Activated CD4-positive, alpha-beta T cell treated with anti-CD3 and anti-CD28 coated beads for 24 hours (primary cell): ENCODE measurements at places on chromosomes 7 and 10.

DNA sequence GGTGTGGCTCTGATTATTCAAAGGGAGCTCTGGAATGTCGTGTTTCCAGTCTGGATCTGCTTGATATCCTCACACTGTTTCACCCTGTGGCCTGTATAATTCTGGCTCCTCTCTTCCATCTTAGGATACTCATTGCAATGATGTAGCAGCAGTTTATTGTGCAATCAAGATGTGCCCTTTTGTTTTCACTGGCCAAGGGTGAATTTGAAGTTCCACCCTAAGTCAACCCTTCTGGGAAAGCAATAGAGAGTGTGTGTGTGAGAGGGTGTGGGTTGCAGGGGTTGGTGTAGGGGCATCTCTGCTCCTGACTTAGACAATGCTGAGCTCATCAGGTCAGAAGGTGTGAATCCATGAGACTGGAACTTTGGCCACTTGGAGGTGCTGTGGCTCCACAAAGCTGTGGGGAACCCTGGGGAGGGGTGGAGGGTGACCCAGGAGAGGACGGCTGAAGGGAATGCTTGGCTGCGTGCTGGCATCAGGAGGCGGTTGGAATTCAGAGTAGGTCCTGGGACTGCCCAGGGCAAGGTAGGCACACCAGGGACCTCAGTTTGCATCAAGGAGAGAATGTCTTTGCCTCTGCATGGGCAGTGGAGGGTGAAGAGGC lies 118.0 kb upstream of the PRSS58 start:
- DNase-seq = no peak

- no peak for DNase-seq
Measured at GRCh38 chr10:107865691-107866090, 701.2 kb upstream of the SORCS1 start.

GRCh38 chr10:110772454-110773025 lies 99.2 kb upstream of the PDCD4 start:
- DNase-seq = no peak

- DNase-seq = no peak
Measured at GRCh38 chr7:106282390-106282789, 2.4 kb downstream of the NAMPT start.

GRCh38 chr10:50561816-50562215 lies 61.9 kb downstream of the SGMS1 start:
- no peak for DNase-seq

DNA sequence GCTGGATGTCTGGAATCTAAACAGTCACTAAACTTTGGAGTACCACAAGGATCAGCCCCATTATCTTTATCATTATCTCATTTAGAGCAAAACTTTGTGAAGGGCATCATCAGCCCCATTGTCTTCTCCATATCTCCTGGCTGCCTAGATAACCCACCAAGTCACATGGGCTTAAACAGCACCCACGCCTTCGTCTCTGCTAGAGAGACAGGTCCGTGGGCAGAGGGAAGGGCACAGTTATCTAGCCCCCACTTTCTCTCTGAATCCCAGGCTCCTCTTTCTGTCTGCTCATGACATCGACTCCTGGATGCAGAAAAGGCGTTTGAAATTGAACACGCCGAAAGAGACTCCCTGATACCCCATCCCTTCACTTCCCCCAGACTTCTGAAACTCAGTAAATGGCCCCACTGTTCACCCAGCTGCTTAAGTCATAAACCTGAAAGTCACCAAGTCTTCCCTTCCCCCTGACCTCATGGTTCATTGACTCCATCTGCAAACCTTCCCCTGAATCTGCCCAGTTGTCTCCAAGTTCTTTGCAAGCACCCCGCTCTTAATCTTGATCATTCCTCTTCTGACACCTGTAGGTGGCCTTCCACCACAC lies 20.9 kb upstream of the PARD3 start:
- DNase-seq = no peak

- no peak for DNase-seq
Measured at GRCh38 chr7:151271699-151272355, 23.3 kb upstream of the SMARCD3 start.

GRCh38 chr7:130794619-130794922 lies 60.6 kb upstream of the KLF14 start:
- no peak for DNase-seq

GRCh38 chr7:63071396-63071795 lies 927.3 kb upstream of the ZNF722 start:
- DNase-seq = no peak

- no peak for DNase-seq
Measured at GRCh38 chr7:50591098-50591479, 25.9 kb upstream of the DDC start.

DNA sequence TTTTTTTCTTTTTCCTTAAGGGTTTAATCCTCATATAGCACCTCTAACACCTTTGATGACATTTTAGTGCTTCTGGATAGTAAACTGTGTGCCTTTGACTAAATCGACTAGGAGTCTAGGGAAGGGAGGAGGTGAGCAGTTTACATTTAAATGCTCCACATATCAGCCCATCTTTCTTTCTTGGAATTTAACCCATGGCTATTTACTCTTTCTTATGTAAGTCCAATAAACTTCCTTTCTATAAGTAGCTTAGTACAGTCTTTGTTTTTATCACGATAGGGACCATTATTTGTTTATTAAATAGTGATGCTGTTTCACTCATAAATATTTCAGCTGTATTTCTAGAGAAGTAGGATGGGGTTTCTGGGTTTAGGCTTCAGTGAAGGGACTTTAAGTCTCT lies 669.9 kb downstream of the AUTS2 start:
- no peak for DNase-seq

- no peak for DNase-seq
Measured at GRCh38 chr7:50743016-50743415, 39.7 kb downstream of the GRB10 start.

- no peak for DNase-seq
Measured at GRCh38 chr7:41786944-41787343, 84.1 kb upstream of the INHBA start.

GRCh38 chr10:89470628-89471027 lies 56.3 kb downstream of the IFIT5 start:
- no peak for DNase-seq

- no peak for DNase-seq
Measured at GRCh38 chr7:93015101-93015778, 102.5 kb downstream of the SAMD9 start.
